ENCODE measurements at places on chromosomes 7 and 10. TPM values are rescaled to one million over a fixed set of nuclear protein-coding genes. Genes with fewer than 3 reads are reported as not detected.

The TACC2 gene
- 35.2 TPM for total RNA-seq

The SLC39A12 gene
- total RNA-seq: not detected

DNA sequence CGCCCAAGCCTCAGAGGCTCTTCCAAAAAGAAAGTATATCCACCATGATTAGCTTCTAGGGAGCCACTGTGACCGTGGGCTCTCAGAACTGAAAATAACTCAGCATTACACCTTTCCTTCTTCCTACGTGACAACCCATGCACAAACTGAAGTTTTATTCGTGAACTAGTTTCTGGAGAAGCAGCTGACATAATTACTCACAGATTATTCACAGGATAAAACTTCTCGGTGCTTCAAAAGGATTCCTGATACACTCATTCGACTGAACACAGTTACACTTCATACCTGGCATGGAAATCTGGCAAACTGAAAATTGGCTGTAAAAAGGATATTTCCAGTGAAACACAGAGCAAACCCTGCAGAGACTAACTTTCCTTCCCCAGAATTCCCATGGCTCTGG is 139.2 kb upstream of the PTER start:
- H3K4me3 ChIP-seq: no peak overlapping the region
- DNase-seq: no peak
- no peaks in the 10 kb centered on the region for H3K27me3 ChIP-seq
- H3K36me3 ChIP-seq: no peaks in the 10 kb centered on the region
- H3K4me1 ChIP-seq: no peaks in the 10 kb centered on the region

The ZNF107 gene
- total RNA-seq: 3.2 TPM

GRCh38 chr10:113445736-113446135 is 107.1 kb upstream of the HABP2 start:
- no peak overlapping the region for H3K27ac ChIP-seq
- no peak overlapping the region for H3K4me3 ChIP-seq
- no peaks in the 10 kb centered on the region for H3K36me3 ChIP-seq
- DNase-seq: no peak
- H3K4me1 ChIP-seq: peaks cover 8% of the 10 kb centered on the region
- no peaks in the 10 kb centered on the region for H3K27me3 ChIP-seq

DNA sequence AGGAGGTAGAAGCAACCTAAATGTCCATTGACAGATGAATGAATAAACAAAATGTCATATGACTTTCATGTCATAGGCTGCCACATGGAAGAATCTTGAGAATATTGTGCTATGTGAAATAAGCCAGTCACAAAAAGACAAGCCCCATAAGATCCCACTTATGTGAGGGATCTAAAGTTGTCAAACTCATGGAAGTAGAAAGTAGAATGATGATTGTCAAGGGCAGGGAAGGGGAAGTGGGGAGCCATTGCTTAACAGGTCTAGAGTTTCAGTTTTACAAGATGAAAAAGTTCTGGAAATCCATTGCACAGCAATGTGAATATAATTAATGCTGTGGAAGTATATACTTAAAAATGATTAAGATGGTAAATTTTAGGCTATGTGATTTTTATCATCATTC is 229.3 kb upstream of the KMT2E start:
- H3K36me3 ChIP-seq: no peaks in the 10 kb centered on the region
- H3K4me3 ChIP-seq: no peak overlapping the region
- H3K27ac ChIP-seq: no peak overlapping the region
- no peaks in the 10 kb centered on the region for H3K4me1 ChIP-seq

- H3K27ac ChIP-seq: peak overlapping the region; percentile 78
- peaks cover 8% of the 10 kb centered on the region for H3K36me3 ChIP-seq
- peak overlapping the region; percentile 94 for H3K4me3 ChIP-seq
- DNase-seq: peak; percentile 71
- H3K4me1 ChIP-seq: peaks cover 10% of the 10 kb centered on the region
These were observed 786 bp downstream of the TAF3 start for GRCh38 chr10:7819121-7819460.

The NOD1 gene
- total RNA-seq: 15.2 TPM

The GIMAP7 gene
- 13.0 TPM for total RNA-seq

The ASZ1 gene
- total RNA-seq: not detected

- H3K27me3 ChIP-seq: no peaks in the 10 kb centered on the region
- peaks cover 47% of the 10 kb centered on the region for H3K36me3 ChIP-seq
- no peaks in the 10 kb centered on the region for H3K4me1 ChIP-seq
These were observed 260.0 kb downstream of the MAD1L1 start for GRCh38 chr7:1972744-1973143.

The PEX1 gene
- 37.1 TPM for total RNA-seq

- no peaks in the 10 kb centered on the region for H3K36me3 ChIP-seq
- DNase-seq: no peak
- no peak overlapping the region for H3K4me3 ChIP-seq
- no peaks in the 10 kb centered on the region for H3K4me1 ChIP-seq
These were observed 212.6 kb upstream of the FZD8 start for GRCh38 chr10:35854661-35855060.

The ASNS gene
- 20.0 TPM for total RNA-seq

The OGDH gene
- 21.6 TPM for total RNA-seq

DNA sequence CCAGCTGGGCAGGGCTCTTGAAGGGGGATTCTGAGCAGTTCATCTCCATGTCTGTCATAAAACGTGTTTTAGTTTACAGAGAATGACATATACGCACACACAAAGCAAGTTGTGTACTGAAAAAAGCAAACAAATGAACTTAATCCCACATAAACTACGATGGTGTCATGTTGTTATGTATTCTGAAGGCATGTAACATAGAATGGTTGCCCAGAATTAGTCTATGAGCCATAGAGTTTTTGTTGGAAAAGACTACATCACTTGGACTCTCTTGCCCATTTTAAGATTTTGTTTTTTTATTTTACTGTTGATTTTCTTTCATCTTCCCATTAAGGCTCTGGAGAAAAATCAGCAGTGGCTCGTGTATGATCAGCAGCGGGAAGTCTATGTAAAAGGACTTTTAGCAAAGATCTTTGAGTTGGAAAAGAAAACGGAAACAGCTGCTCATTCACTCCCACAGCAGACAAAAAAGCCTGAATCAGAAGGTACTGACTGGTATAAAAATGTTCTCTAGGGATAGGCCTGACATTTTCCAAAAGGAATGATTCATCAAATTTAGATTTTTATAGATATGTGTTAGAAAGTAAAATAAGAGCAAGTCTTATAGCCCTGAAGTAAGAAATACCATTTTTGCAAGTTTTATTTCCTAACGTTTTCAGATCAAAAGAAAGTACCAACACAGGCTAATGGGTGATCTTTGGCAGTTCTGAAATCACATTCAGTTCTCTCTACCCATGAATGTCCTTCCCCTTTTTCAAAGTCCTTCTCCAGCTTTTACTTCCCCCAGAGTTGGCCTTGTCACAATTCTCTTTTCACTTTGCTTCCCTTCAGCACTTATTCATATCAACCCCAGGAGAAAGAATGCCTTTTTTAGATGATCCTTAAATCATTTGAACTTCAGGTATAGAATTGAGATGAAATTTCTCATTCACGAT is 18.9 kb downstream of the CEP55 start:
- H3K36me3 ChIP-seq: no peaks in the 10 kb centered on the region
- no peak overlapping the region for H3K27ac ChIP-seq
- DNase-seq: no peak
- no peaks in the 10 kb centered on the region for H3K4me1 ChIP-seq

GRCh38 chr10:121205625-121206024 is 354.5 kb downstream of the WDR11 start:
- no peaks in the 10 kb centered on the region for H3K27me3 ChIP-seq
- no peak overlapping the region for H3K27ac ChIP-seq
- no peak overlapping the region for H3K4me3 ChIP-seq
- peak; percentile 9 for DNase-seq
- no peaks in the 10 kb centered on the region for H3K36me3 ChIP-seq
- H3K4me1 ChIP-seq: no peaks in the 10 kb centered on the region

GRCh38 chr10:8316284-8316683 is 261.8 kb downstream of the GATA3 start:
- no peak overlapping the region for H3K4me3 ChIP-seq
- H3K4me1 ChIP-seq: no peaks in the 10 kb centered on the region
- DNase-seq: no peak
- no peaks in the 10 kb centered on the region for H3K27me3 ChIP-seq
- H3K27ac ChIP-seq: no peak overlapping the region

DNA sequence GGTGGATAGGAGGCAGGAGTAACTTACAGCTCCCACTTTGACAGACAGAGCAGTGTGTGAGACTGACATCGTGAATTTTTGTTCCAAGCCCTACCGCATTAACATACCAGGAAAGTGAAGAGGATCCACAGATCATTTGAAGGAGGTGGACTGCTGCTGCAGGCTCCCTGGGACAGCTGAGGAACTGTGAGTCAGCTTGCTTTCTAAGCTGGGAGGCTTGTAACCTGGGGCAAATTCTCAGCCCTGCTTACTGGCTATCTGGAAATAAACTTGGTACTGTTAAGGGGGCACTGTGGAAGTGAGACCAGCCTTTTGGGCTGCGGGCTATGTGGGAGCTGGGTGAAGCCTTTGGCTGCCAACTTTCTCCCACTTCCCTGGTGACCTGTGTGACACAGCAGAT is 1202.5 kb downstream of the DNAJB9 start:
- no peak overlapping the region for H3K4me3 ChIP-seq
- H3K36me3 ChIP-seq: no peaks in the 10 kb centered on the region
- no peak overlapping the region for H3K27ac ChIP-seq

The MBL2 gene
- 2.7 TPM for total RNA-seq

- no peaks in the 10 kb centered on the region for H3K36me3 ChIP-seq
- no peaks in the 10 kb centered on the region for H3K27me3 ChIP-seq
- peak overlapping the region; percentile 91 for H3K27ac ChIP-seq
- peaks cover 32% of the 10 kb centered on the region for H3K4me1 ChIP-seq
- no peak overlapping the region for H3K4me3 ChIP-seq
- no peak for DNase-seq
These were observed 2.6 kb upstream of the KIAA1217 start for GRCh38 chr10:24206334-24206733.

GRCh38 chr7:31545549-31545948 is 31.7 kb downstream of the ITPRID1 start:
- no peaks in the 10 kb centered on the region for H3K27me3 ChIP-seq
- no peak overlapping the region for H3K27ac ChIP-seq
- peaks cover 3% of the 10 kb centered on the region for H3K4me1 ChIP-seq
- no peak for DNase-seq
- no peak overlapping the region for H3K4me3 ChIP-seq

DNA sequence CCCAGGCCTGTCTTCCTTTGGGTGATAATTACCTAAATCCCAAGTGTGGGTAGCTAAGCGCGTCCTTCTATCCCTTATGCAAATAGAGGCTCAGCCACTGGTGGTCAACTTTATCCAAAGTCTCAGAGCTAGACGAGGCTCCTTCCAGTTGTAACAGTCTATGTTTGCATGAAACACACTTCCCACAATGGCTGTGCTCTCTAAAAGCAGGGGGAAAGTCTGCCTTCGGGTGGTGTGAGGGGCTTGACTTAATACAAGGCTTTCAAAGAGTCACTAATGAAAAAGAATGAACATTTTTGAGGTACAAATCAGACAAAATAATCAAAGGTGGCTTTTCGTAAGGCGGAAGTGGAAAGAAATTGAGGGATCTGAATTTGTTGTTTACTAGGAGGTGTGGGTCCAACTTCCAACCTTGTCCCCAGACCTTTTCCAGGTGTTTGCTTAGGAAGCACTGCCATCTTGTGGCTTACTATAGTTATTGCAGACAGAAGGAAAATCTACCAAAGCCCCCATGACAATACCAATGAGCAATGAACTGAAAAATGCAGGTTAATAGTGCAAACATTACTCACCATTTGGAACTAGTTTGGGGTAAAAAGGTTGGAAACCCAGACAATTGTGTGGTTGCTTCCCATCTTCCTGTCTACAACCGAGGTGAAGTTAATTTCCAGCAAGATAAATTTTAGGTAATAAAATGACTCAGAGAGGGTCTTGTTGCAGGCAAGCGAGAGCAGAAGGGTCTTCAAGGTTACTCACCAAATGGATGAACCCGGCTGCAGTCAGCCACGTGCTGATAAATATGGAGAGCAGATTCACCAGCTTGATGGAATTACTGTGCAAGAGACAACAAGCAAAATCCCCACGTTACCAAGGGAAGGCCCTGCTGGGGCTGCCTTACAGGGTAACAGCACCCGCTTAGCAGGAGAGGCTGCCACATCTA is 525.7 kb downstream of the KCNMA1 start:
- no peaks in the 10 kb centered on the region for H3K27me3 ChIP-seq
- no peaks in the 10 kb centered on the region for H3K36me3 ChIP-seq

The NFE2L3 gene
- 5.8 TPM for total RNA-seq

GRCh38 chr7:148437043-148437442 is 153.5 kb upstream of the C7orf33 start:
- no peak overlapping the region for H3K27ac ChIP-seq
- no peaks in the 10 kb centered on the region for H3K36me3 ChIP-seq
- no peak overlapping the region for H3K4me3 ChIP-seq
- H3K27me3 ChIP-seq: no peaks in the 10 kb centered on the region
- H3K4me1 ChIP-seq: no peaks in the 10 kb centered on the region

The PNLIP gene
- total RNA-seq: not detected
